ENCODE measurements at places on chromosomes 3 and 15.

- no peak for DNase-seq
These were observed 942.1 kb downstream of the AGBL1 start for GRCh38 chr15:87021751-87022150.

DNA sequence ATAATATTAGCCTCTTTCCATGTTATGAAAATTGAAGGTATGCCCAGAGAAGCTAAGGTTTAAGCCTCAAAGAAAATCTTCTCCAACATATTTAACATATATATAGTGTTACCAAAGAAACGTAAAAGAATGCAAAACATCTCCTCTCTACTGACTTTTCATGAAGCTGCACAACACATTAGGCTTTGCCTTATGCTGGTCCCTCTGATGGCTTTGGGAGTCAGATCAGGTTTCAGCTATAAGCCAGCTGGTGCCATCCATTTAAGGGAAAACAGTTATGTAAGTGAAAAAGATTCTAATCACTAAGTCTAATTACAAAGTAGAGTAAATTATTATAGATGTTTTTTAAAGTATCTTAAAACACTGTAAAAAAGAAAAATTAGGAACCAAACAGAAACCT is 410.5 kb downstream of the LSAMP start:
- DNase-seq, result no peak

GRCh38 chr15:80568298-80568697 is 126.8 kb upstream of the ABHD17C start:
- no peak for DNase-seq

GRCh38 chr15:31283043-31283442 is 43.6 kb upstream of the KLF13 start:
- no peak for DNase-seq

- DNase-seq, result no peak
These were observed 497.9 kb upstream of the SGO1 start for GRCh38 chr3:20683910-20684309.

DNA sequence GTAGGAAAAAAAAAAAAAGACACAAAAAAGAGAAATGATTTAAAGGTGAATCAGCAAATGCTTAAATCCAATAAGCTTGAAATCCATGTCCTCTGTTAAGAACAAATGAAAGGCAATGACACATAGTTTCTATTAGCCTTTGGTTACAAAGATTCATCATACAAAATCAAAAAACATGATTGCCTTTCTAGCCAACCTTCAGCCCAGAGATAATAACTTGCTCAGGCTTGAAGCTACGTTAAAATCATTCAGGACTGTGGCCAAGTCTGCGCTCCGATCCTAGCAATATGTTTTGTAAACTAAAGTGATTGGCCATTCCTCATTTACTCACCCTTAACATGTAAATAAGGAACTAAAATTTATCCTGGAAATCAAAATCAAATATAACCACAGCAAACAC is 556.7 kb downstream of the FGF12 start:
- no peak for DNase-seq

GRCh38 chr3:156356537-156357363 is 198.2 kb downstream of the SSR3 start:
- no peak for DNase-seq

DNA sequence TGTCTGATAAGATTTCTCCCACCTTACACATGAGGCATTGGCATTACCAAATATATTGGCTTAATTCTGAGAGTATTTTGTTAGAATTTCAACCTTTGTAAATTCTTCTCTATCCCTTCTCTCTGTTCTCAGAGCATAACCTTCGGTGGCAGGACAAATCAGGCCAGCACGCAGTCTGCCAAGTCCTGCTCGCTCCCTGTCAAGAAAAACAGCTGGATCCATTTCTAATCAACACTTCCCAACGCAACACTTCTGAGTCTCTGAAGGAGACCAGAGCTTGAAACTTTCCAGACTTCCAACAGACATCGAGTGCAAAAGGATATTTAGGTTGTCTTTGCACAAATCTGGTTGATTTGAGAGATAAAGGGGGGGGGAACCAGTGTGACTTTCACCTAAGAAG is 125.7 kb downstream of the SV2B start:
- no peak for DNase-seq

DNA sequence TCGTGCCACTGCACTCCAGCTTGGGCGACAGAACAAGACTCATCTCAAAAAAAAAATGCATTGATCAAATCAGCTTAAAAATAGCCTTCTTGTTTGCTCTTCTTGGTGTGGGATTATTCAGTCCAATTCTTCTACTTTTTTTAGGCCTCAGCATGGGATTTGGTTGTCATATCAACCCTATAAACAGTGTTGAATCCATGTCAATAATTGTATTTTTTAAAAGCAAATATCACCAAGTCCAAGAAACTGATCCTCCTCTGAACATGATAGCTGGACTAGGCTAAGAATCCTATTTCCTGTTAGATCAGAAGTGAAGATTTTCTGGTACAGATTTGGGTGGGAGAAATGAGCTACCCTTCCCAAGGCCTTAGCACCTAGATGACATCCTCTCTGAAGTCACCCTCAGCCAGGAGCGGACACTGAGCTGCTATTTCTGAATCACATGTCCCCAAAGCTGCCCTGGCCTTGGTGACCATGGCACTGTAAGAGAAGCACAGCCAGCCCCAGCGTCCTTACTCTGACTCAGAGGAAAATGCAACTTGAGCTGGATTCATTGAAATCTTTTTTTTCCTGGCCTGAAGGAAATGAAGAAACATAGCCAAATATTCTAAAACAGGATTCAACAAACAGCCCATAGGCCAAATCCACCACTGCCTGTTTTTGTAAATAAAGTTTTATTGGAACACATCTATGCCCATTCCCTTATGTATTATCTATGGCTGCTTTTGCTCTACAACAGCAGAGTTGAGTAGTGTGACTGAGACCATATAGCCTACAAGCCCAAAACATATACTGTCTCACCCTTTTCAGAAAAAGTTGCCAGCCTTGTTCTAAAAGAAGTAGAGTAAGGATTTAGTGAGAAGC is 215.9 kb upstream of the CTDSPL start:
- no peak for DNase-seq

DNA sequence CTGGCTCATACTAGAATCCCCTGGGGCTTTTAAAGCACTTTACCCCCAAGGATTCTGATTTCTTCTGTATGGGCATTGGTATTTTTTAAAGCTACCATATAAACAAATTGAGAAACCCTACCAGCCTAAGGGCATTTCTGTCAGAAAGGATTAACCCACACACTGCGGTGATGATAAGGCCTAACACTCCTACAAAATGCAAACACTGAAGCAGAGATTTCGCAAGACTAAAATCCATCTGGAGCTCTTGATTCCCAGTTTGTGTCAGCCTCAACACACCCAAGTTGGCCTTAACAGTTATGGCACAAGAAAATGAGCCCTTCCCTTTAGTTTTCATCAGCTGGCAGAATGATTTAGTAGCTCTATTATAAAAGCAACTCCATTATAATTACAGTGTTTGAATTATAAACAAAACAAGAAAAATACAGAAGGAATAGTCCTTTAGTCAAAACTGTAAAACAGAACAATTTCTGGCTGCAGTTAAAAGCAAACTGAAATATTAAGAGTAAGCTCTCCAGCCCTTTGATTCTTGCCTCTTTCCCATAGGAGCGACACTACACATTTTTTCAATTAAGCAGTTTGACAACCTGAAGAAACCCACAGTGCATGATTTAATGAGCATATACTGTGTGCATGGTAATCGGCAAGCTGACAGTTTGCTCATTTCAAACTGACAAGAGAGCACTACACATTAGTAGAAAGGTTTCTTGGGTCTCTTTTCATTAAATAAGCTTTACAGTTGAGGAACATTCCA is 441.2 kb downstream of the FHIT start:
- DNase-seq, result no peak

DNA sequence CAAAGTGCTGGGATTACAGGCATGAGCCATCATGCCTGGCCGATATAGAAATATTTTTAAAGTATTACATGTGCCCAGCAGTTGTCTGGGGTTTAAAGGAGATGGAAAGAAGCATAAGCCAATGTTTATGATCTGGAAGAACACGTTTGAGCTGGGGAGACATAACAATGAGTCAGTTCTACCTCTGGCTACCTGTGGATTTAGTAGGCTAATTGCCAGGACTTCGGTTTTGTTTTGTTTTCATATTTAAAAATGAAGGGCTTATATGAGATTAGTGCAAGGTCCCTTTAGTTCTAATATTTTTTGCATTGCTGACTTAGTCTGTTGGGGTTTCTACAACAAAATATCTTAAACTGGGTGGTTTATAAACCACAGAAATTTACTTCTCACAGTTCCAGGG is 22.9 kb upstream of the TNFSF10 start:
- DNase-seq, result no peak

DNA sequence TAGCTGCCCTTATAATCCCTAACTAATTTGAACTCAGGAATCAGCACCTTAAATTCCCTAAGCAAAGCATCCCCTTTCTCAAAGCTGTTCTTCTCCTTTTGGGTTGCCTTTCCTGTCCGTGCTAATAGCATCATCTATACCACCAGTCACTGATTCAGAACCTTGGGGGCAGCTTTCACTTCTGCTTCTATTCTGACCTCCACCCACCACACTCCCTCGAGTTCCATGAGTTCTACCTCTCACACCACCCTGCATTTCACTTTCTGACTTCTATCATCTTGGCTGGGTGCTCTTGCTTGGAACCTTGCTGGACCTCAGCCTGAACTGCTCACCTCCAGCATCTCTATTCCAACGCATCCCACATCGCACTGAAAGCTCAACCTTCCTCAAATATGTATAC is 55.4 kb upstream of the KCNMB2 start:
- DNase-seq, result no peak

GRCh38 chr3:100719136-100719535 is 9.8 kb downstream of the TFG start:
- no peak for DNase-seq

- DNase-seq, result no peak
These were observed 1006.7 kb upstream of the NR2F2 start for GRCh38 chr15:95323796-95324195.

DNA sequence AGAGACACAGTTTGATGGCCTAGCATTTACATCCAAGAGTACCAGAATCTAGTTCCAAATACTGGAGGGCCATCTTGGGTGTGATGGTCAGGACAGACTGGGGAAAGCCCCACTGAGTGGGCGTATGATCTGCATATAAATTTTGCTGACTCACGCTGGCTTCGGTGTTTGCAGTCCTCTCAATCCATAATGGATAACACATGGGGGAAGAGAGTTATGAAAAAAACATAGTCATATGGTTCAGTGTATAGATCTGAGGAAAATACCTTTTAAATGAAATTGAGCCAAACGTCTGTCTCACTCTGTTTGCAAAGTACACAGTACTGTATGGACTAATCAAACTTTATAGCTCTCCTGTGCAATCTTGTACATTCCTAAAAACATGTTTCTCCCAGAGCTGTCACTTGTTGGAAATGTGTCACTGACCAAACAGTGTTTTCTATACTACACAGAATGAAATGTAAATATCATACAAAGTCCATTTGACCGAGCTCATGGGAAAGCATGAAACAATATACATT is 125.3 kb upstream of the THBS1 start:
- no peak for DNase-seq

GRCh38 chr3:40899286-40899712 is 300.0 kb upstream of the CTNNB1 start:
- DNase-seq, result no peak

- DNase-seq, result no peak
These were observed 163.6 kb upstream of the SETMAR start for GRCh38 chr3:4139462-4140140.

- no peak for DNase-seq
These were observed 8.1 kb downstream of the PLIN1 start for GRCh38 chr15:89670971-89671560.

- DNase-seq, result no peak
These were observed 11.7 kb upstream of the WNT7A start for GRCh38 chr3:13891492-13892073.

- no peak for DNase-seq
These were observed 312.5 kb downstream of the OXSM start for GRCh38 chr3:26102376-26102775.

DNA sequence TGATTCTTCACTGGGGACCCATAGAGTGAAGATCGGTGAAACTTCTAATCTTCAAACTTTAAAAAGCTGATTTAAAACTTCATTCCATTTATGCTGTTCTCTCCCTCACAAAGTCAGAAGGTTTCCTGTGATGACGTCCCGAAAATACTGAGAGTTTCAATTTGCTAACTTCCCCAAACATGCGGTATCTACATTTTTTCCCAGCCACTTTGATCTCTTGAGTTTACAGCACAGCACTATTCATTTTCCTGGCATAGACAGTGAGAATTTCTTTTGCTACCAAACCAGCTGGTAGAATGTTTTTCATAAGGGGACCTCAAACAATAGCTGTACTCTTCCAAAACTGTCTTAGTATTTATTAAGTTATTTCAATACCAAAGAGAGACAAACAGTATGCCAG is 156.8 kb downstream of the LSAMP start:
- no peak for DNase-seq

GRCh38 chr3:155944081-155944480 is 73.6 kb downstream of the GMPS start:
- DNase-seq, result no peak

Data from activated naive CD4-positive, alpha-beta T cell treated with anti-CD3 and anti-CD28 coated beads, Interleukin-2, amount 10 ng/mL, durations not matched to agents 7 days and 5 days (primary cell).